Endodermal cell (in vitro differentiated cells): ENCODE measurements at places on chromosomes 11 and 22. TPM values are rescaled to one million over a fixed set of nuclear protein-coding genes. Genes with fewer than 3 reads are reported as not detected.

The USP35 gene
- total RNA-seq, result 5.1 to 11.2 TPM (median 10.5 TPM) in 3 replicates

The OR51E1 gene
- total RNA-seq, result not detected in 3 replicates

The HTR3A gene
- total RNA-seq, result not detected in 3 replicates

The EEF1G gene
- total RNA-seq, result 1,818 and 1,832 TPM in 2 replicates

DNA sequence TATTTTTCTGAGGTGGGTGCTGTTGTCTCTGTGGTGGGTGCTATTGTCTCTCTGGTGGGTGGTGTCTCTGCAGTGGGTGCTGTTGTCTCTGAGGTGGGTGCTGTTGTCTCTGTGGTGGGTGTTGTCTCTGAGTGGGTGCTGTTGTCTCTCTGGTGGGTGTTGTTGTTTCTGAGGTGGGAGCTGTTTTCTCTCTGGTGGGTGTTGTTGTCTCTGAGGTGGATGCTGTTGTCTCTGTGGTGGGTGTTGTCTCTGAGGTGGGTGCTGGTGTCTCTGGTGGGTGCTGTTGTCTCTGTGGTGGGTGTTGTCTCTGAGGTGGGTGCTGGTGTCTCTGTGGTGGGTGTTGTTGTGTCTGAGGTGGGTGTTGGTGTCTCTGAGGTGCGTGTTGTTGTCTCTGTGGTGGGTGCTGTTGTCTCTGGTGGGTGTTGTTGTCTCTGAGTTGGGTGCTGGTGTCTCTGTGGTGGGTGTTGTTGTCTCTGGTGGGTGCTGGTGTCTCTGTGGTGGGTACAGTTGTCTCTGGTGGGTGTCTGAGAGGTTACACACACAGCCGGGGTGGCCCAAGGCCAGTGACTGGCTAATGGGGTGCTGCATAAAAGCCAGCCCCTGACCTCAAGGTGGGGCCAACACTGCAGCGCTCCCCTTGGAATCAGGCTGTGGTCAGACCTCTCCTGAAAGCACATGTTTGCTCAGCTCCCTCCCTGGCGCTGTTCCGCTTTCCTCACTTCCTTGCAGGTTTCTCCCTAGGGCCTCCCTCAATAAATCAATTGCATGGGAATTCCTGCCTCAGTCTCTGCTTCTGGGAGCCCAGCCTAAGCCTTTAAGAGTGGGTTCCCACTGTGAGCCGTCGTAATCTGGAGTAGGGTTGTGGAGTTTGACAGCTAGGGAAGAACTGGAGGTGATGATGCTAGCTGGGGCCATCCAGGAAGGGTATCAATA, 31.0 kb upstream of the XBP1 start:
- no peak overlapping the region for H3K27ac ChIP-seq
- no peaks in the 10 kb centered on the region for H3K4me1 ChIP-seq
- no peak overlapping the region for H3K4me3 ChIP-seq
- H3K27me3 ChIP-seq, result no peaks in the 10 kb centered on the region
- H3K36me3 ChIP-seq, result no peaks in the 10 kb centered on the region

DNA sequence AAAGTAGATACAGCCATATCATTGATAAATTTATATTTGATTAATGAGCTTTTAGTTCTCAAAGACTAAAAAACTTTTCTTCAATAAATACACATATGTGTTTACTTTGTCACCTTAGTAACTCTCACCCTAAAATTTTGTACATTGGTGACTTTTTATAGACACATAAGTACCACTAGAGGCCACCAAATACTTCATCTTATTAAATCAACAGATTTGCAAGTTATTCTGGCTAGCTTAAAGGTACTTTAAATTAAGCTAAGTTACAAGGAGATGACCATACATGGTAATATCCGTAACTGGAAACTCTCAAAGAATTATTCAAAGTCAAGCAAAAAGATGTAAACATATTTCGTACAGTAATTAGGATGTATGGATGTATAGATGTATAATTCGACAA, 112.2 kb downstream of the SBF2 start:
- H3K27ac ChIP-seq, result no peak overlapping the region
- no peaks in the 10 kb centered on the region for H3K36me3 ChIP-seq
- H3K4me3 ChIP-seq, result no peak overlapping the region
- no peak for DNase-seq
- H3K27me3 ChIP-seq, result no peaks in the 10 kb centered on the region

DNA sequence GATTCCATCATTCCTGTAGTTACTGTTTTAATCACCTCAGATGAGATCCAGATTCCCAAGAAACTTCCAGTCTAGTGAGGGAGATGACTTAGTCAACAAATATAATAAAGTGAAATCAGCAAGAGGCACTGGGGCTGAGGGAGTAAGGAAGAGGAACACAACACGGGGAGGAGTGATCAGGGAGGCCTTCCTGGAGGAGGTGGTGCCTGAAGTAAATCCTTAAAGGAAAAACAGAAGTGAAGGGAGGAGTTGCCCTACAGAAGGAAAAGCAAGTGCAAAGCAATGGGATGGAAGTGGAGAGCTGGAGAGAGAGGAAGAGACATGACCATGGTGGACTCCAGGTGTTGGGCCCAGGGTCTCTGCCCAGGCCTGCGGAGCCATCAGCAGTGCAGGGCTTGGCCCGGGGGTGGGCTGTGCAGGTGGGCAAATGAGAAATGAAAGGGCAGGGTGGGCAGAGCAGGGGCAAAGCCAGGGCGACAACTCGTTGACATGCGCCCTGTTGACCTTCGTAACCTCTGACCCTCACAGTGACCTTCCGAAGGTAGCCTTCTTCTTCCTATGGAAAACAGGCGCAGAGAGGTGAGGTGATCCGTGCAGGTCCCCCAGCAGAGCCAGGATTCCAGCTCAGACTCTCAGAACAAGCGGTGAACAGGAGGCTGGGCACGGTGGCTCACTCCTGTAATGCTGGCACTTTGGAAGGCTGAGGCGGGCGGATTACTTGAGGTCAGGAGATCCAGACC, 12.1 kb upstream of the PPARA start:
- no peak overlapping the region for H3K4me3 ChIP-seq
- H3K36me3 ChIP-seq, result no peaks in the 10 kb centered on the region
- no peaks in the 10 kb centered on the region for H3K4me1 ChIP-seq

- no peaks in the 10 kb centered on the region for H3K36me3 ChIP-seq
- no peak for DNase-seq
- no peak overlapping the region for H3K27ac ChIP-seq
- H3K4me1 ChIP-seq, result peaks cover 15% of the 10 kb centered on the region
- H3K4me3 ChIP-seq, result no peak overlapping the region
Observed at GRCh38 chr11:44498089-44498871, 67.2 kb upstream of the CD82 start.

DNA sequence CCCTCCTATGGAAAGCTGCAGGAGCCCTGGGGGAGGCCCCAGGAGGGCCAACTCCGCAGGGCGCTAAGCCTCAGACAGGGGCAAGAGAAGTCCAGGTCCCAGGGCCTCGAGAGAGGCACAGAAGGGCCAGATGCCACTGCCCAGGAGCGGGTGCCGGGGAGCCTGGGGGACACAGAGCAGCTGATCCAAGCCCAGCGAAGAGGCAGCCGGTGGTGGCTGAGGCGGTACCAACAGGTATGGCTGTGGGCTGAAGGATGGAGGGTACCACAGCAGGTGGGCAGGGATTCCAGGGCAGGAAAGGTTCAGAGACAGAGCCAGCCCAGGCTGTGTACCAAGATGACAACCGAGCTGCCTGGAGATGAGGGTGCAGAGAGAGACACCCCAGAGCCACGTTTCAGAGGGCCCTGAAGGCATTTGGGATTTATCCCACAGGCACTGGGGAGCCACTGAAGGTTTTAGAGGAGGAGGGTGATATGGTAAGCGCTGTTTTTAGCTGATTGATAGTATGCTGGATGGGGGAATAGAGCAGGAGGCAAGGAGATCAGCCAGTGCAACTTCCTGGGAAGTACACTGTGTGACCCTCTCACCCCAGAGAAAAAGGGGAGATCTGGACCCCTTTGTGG, 412 bp downstream of the C11orf86 start:
- no peak for DNase-seq
- H3K27me3 ChIP-seq, result no peaks in the 10 kb centered on the region
- H3K27ac ChIP-seq, result no peak overlapping the region
- no peak overlapping the region for H3K4me3 ChIP-seq
- H3K36me3 ChIP-seq, result no peaks in the 10 kb centered on the region

DNA sequence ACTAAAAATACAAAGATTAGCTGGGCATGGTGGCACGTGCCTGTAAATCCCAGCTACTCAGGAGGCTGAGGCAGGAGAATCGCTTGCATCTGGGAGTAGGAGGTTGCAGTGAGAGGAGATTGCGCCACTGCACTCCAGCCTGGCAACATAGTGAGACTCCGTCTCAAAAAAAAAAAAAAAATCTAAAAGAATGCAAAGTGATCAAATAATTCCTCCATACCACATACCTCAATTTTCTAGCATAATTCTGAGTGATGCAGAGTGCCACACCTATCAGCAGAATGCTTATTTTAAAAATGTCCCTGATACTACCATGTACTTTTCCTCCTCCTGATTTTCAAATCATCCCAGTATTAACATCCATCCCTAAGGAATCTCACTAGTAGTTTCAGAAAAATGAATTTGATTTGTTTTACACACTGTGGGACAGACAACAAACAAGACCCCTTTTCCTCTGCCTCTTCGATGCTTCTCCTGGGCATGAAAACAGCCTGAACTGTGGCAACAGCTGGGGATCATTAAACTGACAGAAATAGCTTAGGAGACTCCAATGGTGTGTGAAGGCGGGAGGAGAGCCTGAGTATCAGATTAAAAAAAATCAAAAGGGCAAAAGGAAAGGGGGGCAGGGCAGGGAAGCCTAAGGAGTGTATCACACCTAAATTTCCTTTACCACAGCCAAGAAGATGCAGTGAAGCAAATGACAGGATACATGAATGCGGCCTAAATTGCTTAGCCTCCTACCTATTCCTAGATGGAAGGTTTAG, 114.7 kb downstream of the SGSM3 start:
- H3K36me3 ChIP-seq, result peaks cover 4% of the 10 kb centered on the region
- no peaks in the 10 kb centered on the region for H3K27me3 ChIP-seq
- no peaks in the 10 kb centered on the region for H3K4me1 ChIP-seq

DNA sequence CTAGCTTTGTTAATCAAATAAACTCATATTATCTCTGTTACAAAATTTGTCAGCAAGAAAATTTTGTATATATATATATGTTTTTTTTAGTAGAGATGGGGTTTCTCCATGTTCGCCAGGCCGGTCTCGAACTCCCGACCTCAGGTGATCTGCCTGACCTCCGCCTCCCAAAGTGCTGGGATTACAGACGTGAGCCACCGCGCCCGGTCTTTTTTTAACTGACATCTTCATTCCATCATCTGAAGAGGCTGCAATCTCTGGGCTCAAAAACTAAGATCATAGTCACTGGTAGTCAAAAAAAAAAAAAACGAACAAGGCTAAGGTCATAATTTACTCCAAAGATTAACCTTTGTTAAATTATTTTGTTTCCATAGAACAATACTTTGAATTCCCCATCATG, 5.3 kb upstream of the KLHDC7B start:
- no peak for DNase-seq
- peaks cover 23% of the 10 kb centered on the region for H3K27me3 ChIP-seq
- H3K4me1 ChIP-seq, result no peaks in the 10 kb centered on the region
- H3K27ac ChIP-seq, result no peak overlapping the region

DNA sequence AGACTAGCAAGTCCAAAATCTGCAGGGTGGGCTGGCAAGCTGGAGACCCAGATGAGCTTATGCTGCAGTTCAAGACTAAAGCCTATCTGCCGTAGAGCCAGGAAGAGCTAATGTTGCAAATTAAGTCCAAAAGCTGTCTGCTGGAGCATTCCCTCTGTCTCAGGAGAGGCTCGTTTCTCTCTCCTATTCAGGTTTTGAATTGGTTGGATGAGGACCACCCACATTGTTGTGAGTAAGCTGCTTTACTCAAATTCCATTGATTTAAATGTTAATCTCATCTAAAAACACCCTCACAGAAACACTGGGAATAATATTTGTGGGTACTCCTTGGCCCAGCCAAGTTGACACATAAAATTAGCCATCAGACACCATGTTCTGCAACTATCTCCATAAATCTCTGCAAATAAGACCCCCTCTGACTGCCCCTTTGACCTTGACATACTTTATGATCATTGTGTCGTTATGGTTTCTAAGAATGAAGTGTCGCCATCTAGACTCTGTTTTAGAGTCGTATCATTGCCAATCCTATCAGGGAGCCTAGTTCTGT, 16.8 kb upstream of the CUL5 start:
- no peak overlapping the region for H3K27ac ChIP-seq
- no peak overlapping the region for H3K4me3 ChIP-seq
- no peaks in the 10 kb centered on the region for H3K4me1 ChIP-seq
- no peaks in the 10 kb centered on the region for H3K36me3 ChIP-seq
- H3K27me3 ChIP-seq, result no peaks in the 10 kb centered on the region

- no peak overlapping the region for H3K4me3 ChIP-seq
- no peaks in the 10 kb centered on the region for H3K36me3 ChIP-seq
- H3K27me3 ChIP-seq, result peaks cover 100% of the 10 kb centered on the region
- no peak overlapping the region for H3K27ac ChIP-seq
Observed at GRCh38 chr11:64296236-64296635, 3.9 kb upstream of the CATSPERZ start.
